ENCODE measurements at places on chromosomes 12 and 14.

GRCh38 chr12:66467932-66468331, 165.6 kb downstream of the HELB start:
- DNase-seq = no peak

DNA sequence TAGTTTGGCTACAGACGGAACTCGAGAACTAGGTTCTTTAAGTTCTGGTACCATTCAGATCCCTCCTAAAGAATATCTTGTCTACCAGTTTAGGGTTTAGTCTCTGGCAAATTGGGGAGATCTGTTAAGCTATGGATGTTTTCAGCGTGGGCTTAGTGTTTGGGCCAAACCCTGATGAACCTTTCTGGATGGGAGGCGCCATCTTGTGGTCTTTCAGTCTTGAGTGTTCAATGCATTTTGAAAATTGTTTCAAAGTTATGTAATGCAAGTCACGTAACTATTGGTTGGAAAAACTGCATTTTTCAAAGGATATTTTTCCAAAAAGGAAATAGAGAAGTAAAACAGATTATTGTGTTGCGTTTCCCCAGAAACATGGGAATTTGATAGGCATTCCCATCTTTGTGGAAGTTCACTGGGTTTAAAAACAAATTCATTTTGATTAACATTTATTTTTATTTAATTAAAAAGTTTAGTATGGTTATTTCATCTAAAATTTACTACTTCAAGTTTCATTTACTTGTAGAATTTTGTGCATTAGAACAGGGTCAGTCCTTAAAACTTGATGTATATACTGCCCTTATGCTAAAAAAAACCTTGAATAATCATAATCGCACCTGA, 169.0 kb downstream of the PRIMA1 start:
- no peak for DNase-seq

DNA sequence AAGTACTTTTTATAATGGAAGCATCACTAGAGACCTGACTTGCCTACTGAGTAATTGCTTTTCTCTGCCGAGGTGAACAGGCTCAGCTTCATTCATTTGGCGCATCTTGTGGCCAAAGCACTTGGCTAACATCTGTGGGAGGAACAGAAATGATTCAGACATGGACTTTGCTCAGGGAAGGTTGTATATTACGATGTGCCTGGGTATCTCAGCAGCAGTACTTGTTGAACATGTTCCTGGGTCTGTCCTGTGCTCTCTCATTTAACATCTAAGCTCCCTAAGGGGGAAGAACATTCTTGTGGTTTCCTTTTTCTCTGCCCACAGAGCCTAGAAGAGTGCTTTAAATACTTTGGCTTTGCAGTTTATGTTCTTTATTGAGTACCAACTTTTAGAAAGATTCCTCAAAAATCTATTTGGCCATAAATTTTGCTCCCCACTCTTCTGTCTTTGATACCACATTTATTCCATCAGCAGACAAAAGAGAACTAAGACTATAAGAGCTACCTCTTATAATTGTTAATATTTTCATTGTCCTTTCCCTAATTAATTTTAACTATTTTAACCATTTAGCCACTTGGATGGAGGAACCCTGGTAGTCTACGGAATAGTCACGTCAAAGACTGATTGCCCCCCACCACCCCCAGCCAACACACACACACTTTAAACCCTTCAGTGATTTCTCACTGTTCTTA, 101.2 kb upstream of the EGLN3 start:
- no peak for DNase-seq

GRCh38 chr12:49489720-49490119, 49.1 kb upstream of the KCNH3 start:
- DNase-seq = no peak

Measured in cortex of kidney (tissue), 1 donor.